Thoracic aorta (tissue), 2 donors: ENCODE measurements at places on chromosomes 2 and 18. TPM values are rescaled to one million over a fixed set of nuclear protein-coding genes. Genes with fewer than 3 reads are reported as not detected.

GRCh38 chr2:6896930-6897759 is 19.6 kb downstream of the RSAD2 start:
- DNase-seq, result no peak
- no peaks in the 10 kb centered on the region for H3K27me3 ChIP-seq
- no peak overlapping the region for H3K4me3 ChIP-seq
- H3K27ac ChIP-seq, result no peak overlapping the region
- H3K4me1 ChIP-seq, result no peaks in the 10 kb centered on the region

DNA sequence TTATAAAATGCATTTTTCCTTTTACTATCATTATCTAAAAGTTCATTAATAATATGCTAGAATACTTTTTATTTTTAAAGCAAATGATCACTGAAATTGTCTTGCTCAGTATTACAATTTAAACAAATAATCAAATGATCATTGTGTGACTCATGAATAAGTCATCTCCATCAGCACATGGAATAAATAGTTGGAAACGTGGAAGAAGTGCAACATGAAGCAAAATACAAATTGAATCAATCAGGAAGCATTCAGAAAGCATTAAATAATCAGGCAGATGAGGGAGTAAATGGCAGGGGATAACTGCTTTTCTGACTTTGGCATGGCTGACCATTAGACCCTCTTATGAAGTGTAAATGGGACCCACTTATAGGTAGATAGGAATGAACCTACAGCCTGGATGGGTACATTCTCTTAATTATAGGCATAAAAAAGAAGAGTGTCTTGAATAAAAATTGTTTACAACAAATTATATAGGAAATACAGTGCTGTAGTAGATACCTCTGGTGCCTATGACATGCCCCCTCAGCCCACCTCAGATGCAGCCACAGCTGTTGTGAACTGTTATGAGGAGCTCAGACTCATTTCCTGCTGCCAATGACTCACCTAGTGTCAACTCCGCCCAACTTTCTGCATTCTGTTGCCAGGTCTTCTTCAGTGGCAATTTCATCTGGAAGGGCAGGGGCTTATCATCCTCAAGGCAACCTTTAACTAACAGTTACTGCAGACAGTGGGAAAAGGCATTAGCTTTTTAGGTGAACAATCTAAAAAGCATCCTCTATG is 936.0 kb downstream of the TRIB2 start:
- no peaks in the 10 kb centered on the region for H3K27me3 ChIP-seq
- H3K4me1 ChIP-seq, result no peaks in the 10 kb centered on the region
- no peak for DNase-seq
- H3K36me3 ChIP-seq, result no peaks in the 10 kb centered on the region
- no peak overlapping the region for H3K27ac ChIP-seq

- no peak for DNase-seq
Observed at GRCh38 chr2:99613980-99614379, 124.2 kb upstream of the REV1 start.

- DNase-seq, result no peak
- no peaks in the 10 kb centered on the region for H3K4me1 ChIP-seq
- H3K27me3 ChIP-seq, result no peaks in the 10 kb centered on the region
- H3K36me3 ChIP-seq, result no peaks in the 10 kb centered on the region
Observed at GRCh38 chr2:70639841-70640436, 86.3 kb upstream of the TGFA start.

Gene LCT
- total RNA-seq, result not detected

Gene HAAO
- total RNA-seq, result 33.7 TPM

Gene SERPINB4
- not detected for total RNA-seq

Gene TGFA
- total RNA-seq, result 1.1 TPM

Gene SIX3
- 0.14 TPM for total RNA-seq

Gene CAPN10
- total RNA-seq, result 38.2 TPM
